CD4-positive, alpha-beta T cell treated with Interleukin-6 for 4 hours (primary cell): ENCODE measurements at places on chromosomes 7 and 10.

- DNase-seq, result no peak
Observed at GRCh38 chr7:9391221-9391620, 957.8 kb downstream of the NXPH1 start.

GRCh38 chr7:157089100-157089610 is 49.6 kb upstream of the UBE3C start:
- DNase-seq, result no peak

- DNase-seq, result peak; percentile 48
Observed at GRCh38 chr7:152512706-152513105, 76.9 kb upstream of the KMT2C start.

DNA sequence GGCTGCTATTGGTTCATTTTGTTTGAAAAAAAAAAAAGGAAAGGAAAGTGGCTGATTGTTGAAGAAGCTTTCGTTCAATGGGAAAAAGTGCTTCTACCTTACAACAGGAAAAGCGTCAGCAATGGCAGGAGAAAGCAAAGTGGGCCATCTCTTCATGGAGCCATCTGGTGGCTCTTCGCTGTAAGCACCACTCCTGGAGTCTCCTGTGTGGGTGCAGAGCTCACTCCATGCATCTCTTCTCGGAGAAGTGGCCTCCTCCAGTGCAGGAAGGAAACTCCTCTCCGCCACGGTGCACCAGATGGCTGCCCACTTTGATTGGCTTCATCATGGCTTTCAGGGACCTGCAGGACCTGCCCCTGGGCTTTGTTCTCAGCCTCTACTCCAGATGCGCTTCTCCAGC is 250.9 kb downstream of the PTEN start:
- peak; percentile 43 for DNase-seq

GRCh38 chr10:62511238-62511637 is 137.1 kb downstream of the ZNF365 start:
- no peak for DNase-seq

- no peak for DNase-seq
Observed at GRCh38 chr7:12649348-12649747, 38.1 kb upstream of the ARL4A start.

GRCh38 chr7:30352169-30352568 is 67.8 kb downstream of the ZNRF2 start:
- no peak for DNase-seq

DNA sequence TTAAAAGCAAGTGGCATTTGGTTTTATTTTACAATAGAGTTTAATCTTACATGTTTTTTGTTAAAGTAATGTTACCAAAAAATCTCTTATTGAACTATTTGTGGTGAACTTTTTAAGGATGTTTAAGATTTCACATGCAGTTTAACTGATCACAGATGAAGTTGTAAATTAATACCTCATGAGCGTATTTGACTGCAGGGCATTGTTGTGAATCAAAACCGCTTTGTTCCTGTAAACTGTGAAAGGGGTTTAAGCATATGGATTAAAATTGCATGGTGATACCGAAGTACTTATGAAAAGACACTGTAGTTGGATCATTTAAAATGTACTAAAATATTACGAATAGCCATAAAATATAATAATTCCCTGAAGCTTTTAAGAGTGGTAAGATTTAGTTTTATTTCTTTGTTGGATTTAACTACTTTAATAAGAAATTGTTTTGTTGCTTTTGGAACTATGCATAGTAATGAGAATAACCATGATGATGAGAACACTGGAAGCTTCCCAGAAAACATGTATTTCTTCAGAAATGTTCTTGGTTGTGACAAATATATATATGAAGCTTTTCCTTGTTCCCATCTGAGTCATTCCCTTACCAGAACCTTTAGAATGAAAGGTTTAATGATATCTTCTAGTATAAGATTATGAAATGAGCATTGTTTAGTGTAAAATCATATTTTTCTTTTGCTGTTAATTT is 131.3 kb downstream of the ADK start:
- DNase-seq, result no peak

DNA sequence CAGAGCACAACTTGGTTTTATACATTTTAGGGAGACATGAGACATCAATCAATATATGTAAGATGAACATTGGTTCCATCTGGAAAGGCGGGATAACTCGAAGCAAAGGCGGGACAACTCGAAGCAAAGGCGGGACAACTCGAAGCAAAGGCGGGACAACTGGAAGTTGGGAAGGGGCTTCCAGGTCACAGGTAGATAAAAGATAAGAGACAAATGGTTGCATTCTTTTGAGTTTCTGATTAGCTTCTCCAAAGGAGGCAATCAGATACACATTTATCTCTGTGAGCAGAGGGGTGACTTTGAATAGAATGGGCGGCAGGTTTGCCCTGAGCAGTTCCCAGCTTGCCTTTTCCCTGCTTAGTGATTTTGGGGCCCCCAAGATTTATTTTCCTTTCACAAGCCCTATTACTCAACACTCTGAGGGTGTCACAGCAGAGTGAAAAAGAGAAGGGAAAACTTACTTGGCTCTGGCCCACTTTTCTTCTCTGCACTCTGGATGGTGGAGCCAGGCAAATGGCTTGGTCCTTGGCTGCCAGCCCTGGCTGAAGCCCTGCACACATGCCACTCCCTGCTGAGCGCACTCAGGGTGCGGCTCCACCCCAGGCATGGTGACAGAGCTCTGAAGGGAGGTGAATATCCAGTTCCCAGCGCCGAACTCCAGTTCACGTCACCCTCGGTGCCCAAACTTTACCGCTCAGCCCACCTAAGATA is 46.7 kb downstream of the PARD3 start:
- no peak for DNase-seq

DNA sequence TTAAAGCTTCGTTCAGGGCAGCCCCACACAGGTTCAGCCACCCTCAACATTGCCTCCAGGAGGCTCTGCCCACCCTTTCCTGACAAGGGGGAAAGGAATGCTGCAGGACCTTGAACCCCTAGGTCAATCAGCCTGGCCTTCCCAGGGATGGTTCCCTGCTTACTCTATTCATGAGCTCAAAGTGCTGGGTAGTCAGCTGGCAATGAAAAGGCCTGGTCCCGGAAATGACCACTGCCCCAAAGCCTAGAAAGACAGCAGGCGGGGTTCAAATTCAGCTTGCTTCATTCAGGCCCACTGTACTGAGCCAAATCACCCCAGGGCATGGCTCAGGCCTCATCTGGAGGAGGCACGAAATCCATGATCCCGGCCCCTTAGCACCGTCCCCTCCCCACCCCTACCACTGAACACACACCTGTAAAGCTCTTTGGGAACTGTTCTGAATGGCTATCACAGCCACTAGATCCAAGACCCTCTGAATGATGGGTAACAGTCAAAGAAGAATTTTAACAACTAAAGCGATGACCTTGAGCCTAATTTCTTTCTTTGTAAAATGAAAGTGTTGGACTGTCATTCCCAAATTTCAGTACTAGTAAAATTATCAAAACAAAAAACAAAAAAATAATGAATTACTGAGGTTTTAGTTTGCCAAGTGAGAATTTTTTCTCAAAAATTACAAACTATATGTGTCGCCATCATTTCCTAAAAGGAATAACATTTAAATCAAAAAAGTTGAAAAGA is 1.0 kb downstream of the URGCP start:
- DNase-seq, result no peak

GRCh38 chr7:106114716-106115383 is 2.7 kb upstream of the SYPL1 start:
- peak; percentile 58 for DNase-seq

DNA sequence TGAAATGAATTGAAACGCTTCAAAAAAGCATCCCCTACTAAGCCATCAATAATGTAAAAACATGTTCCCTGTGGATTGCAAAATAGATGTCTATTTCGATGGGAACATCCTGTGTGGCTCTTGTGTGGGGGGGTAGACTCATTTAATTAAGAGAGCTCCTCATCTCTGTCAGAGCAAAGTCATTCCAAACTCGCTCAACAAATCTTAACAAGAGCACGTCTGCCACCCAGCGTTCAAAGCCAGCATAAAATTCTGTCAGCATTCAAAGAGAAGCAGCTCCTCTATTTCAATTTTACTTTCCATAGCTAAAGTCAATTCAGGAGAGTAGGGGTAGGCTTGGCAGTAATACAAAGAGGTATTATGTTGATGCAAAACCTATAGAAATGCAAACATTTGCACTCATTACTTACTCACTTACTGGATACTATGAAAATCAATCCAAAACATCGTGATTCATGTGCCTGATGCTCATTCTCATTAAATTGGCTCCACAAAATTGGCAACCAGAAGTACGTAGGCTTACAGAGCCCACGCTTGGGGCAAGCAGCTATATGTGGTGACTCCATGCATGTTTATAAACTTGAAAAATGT is 114.9 kb downstream of the IPMK start:
- DNase-seq, result peak; percentile 26

GRCh38 chr7:151838861-151839381 is 38.0 kb downstream of the PRKAG2 start:
- DNase-seq, result peak; percentile 55

DNA sequence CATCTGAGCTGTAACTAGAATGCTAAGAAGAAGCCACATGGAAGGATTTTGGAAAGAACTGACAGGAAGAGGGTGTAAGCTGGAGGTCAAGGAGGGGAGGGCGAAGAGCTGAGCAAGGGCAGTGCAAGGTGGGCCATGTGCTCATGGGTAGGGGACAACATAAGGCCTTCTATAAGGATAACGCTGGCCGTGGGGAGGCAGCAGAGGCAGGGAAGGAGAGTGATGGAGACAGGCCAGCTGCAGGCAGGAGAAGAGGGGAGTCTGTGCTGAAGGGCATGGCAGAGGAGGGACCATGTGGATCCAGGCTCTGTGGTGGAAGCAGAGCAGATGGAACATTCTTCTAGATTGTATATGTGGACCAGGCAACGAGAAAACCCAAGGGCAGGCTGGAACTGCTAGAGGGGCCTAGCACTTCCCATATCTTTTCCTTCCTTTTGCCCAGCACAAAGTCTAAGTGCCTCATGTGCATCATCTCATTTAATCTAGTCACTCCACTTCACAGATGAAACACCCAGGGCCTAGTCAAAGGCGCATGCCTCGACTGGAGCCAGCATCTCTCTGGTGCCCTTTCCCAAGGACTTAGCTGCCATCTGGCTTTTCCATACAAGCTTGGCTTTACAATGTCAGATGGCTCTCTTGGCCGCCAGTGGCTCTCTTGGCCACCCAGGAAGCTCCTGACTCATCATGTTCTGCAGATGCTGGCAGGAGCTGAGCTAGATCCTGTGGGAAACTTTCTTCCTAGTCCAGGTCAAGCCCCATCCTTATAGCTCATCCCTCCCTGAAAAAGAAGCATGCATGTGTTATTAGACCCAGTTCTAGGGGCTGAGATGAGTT is 6.6 kb downstream of the LRRC18 start:
- no peak for DNase-seq

- no peak for DNase-seq
Observed at GRCh38 chr7:44963364-44964290, 15.2 kb downstream of the MYO1G start.

- DNase-seq, result no peak
Observed at GRCh38 chr10:124911124-124912067, 30.5 kb upstream of the ZRANB1 start.

DNA sequence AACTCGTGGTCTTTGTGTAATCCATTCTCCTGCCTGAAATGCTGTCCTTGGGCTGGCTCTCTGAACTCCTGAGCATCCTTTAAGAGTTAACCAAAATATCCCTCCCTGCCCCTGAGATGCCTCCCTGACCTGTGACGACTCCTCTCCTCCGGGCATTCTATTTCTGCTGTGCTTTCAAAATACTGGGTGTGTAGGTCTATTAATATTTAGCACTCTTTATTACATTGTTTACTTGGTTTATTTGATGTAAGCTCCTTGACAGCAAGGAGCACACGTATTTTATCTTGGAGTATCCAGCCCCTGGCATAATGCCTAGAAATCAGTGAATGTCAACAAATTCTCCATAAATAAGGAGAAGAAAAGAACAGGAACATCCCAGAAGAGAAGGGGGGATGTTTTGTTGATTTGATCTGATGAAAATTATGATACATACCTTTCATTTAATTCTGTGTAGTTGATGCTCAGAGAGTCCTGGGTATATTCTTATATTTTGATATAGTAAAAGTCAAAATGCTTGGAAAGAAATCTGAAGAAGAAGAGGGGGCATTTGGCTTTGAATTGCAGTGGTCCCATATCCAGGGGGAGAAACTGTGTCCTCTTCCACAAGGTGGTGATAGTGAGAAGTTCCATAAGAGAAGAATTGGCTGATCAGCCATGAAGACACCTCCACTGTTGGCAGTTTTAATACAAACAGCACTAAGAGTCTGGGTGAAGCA is 107.7 kb upstream of the MPP7 start:
- DNase-seq, result no peak

- no peak for DNase-seq
Observed at GRCh38 chr10:94997741-94998174, 59.3 kb downstream of the CYP2C9 start.

- no peak for DNase-seq
Observed at GRCh38 chr10:114483575-114483974, 79.3 kb upstream of the AFAP1L2 start.

DNA sequence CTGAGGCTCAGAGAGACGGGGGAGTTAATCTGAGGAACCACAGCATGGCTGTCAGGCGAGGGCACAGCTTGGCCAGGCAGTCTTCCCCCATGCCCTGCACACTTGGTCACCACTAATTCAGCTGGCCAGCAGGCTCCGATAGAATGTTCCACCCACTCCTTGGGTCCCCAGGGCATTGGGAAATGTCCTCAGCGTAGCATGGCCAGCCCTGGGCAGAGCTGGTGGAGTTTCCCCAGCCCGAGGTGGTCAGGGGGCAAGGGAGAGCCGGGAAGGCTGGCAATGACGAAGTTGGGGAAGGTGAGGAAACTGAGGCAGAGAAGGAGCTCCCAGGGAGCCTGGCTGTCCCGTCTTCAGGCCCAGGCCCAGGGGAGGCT is 12.1 kb upstream of the GRIFIN start:
- no peak for DNase-seq

DNA sequence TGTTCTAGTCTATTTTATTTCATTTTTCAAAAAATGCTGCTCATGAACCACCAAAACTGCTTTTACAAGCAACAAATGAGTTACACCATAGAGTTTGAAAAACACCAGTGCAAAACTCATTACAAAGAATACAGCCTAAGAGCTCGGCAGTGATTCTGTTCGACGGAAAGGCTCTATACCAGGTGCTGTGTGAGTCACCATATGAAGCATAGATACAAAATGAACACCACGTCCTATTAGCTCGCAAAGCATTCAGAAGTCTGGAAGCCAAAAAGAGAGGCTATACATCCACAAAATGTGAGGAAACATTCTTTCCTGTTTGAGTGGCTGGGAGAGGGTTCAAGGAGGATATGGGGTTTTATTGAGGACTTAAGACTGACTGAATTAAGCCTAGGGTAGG is 136.1 kb downstream of the ATE1 start:
- no peak for DNase-seq

DNA sequence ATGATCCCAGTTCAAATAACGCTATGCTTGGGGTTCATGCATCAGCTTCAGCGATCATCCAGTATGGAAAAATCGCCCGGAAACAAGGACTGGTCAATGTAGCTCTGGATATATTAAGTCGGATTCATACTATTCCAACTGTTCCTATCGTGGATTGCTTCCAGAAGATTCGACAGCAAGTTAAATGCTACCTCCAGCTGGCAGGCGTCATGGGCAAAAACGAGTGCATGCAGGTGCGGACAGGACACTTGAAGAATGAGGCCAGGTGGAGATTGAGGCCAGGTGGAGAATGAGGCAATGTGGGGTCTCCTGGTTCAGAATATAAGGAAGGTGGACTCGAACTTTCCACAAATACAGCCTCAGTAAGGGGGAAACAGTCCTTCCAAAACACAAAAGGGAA is 105.8 kb downstream of the TRRAP start:
- DNase-seq, result no peak

GRCh38 chr7:95811846-95812445 is 39.6 kb downstream of the DYNC1I1 start:
- no peak for DNase-seq
